ENCODE measurements at places on chromosomes 11 and 22.

GRCh38 chr11:20729597-20730105 lies 60.3 kb downstream of the NELL1 start:
- no peak for DNase-seq

DNA sequence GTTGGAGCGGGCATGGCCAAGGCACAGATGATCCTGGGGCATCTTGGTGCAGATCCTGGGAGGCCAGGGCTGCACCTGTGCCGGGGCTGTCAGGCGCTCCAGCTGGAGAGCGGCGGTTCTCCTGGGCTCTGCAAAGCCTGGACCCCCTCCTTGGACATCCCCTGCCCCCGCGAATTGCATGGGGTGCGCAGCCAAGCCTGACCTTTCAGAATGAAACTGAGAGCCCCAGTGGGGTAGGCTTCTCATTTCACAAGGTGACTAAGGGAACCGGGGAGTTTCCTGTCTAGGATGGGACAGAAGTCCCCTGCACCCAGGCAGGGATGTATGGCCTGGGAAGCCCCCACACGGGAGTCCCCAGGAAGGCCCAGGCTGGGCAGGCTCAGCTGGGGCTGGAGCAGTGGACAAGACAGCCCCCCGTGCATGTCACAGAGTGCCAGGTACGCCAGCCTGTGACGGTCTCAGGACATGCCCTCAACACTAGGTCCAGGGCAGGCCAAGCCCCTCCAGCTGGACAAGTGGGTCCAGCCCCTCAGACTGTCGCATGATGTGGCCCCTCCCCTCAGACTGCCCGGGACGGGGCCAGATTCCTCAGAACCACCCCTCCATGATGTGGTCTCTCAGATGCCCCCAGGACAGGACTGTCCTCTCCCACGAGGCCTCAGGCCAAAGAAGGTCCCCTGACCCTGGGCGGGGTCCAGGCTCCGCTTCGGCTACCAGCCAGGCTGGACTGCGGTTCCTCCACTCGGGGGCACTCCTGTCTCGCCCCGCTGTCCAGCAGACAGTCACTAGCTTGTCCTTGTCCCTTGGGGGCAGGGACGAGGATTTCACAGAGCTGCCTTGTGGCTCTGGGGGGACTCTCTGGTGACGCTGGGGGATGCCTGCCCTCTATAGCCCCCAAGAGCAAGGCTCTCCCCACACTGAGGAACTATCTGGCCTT lies 2.3 kb downstream of the LSP1 start:
- DNase-seq, result no peak

DNA sequence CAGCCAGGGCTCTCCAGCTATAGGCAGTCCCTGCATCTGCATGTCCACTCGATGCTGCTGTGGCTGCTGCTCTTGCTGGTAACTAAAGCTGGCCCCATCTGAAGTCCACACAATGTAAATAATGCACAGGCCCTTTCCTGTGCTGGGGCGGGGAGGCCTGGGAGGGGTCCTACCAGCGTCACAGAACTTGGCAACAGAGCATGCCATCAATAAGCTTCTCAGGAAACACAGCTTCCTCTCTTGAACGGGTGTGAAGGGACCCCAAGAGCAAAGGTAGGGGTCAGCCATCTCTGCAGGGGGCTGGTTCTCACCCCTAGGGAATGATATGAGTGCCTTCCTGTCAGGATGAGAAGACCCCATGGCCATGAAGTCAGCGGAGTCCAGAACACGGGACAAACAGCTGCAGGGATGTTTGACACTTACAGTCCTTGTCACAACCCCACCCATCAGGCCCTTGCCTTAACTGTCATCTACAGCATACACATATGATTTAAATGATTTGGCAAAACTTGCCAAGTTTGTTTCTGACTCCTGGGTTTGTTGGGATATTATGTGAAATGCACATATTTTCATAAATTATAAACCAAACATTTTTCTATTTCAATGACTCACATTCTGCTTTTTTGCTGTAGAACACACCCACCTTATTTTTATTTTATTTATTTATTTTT lies 39.1 kb upstream of the LYVE1 start:
- no peak for DNase-seq

DNA sequence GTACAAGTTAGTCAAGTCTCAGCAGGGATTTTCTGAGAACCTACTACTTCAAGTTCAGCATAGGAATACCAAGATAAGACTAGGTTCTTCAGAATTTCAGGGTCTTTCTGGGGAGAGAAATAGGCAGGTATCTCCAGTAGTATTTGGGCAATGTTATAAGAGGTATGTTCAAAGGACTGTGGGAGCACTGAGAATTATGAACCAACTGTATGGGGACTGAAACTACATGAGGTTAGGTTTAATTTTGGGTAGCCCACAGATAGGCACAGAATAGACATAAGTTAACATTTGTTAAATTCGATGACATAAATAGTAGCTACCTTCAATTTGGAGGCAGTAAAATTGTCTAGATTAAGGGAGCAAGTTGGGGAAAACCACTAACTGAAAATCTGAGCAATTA lies 9.2 kb upstream of the GAB2 start:
- no peak for DNase-seq

- no peak for DNase-seq
These were observed 49.7 kb downstream of the RBFOX2 start for GRCh38 chr22:35978889-35979288.

DNA sequence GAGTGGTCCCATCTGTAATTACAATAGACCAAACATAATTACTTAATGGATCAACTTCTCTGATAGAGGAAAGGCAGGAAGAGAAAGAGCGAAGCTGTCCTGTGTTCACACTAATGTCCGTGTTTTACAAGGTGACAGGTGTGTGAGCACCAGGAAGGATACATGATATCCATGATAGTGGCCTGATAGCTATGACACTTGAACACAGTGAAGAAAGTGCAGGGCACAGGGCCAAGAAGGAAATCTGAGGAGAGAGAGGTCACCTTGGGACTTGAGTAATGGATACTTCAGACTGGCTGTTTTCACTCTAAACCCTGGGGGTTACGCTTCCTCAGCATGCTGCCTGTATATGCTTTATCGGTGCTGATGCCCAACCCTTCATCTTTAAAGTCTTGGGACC lies 29.4 kb downstream of the TUB start:
- DNase-seq, result no peak

DNA sequence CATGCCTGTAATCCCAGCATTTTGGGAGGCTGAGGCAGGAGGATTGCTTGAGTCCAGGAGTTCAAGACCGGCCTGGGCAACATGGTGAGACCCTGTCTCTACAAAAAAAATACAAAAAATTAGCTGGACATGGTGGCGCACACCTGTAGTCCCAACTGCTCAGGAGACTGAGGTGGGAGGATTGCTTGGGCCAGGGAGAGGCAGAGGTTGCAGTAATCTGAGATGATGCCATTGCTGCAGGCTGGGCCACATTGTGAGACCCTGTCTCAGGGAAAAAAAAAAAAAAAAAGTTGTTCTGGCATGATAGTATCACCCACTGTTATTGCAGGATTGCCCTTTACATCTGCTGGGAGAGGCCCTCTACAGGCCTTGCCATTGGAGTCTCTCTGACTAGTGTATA lies 18.4 kb downstream of the ATXN10 start:
- DNase-seq, result no peak

GRCh38 chr11:92035488-92035887 lies 189.1 kb upstream of the FAT3 start:
- no peak for DNase-seq

DNA sequence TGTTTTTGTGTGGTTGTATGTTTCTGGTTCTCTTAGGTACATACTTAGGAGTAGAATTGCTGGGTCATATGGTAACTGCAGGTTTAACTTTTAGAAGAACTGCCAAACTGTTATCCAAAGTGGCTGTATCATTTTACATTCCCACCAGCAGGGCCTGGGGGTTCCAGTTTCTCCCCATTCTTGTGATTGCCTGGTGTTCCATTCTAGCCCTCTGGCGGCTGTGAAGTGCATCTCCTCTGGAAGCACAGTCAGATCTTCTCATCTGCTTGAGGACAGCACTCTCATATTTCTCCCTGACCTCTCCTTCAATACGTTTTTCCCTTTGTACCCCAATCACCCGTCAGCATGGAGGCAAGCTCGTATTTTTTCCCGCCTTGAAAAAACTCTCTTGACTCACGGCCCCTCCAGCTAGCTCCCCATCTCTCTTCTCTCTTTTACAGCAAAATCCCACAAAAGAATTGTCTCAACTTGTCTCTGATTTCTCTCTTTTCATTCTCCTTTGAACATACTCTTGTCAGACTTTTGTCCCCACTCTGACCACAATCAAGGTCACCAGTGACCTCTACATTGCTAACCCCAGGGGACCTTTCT lies 56.8 kb upstream of the THY1 start:
- no peak for DNase-seq

GRCh38 chr11:19995145-19995544 lies 165.1 kb downstream of the DBX1 start:
- DNase-seq, result no peak

- no peak for DNase-seq
These were observed 142.3 kb downstream of the RBFOX2 start for GRCh38 chr22:35886309-35886708.

- no peak for DNase-seq
These were observed 70.2 kb upstream of the PPP6R3 start for GRCh38 chr11:68390315-68390714.

DNA sequence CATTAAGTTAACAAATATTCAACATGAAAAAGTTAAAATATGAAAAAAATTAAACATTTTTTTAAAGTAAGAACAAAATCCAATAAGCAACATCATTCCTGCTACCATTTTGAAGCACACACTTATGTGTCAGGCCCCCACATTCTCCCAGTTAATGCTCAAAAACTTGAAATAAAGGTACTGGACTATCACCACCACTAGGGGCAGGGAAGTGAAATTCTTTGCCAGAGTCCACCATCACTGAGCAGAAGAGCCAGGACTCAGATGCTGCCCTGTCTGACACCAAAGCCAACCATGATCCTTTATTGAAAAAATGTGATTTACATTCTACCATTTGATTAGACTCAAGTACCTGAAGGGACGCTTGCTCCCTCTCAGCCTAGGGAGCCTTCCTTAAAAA lies 39.1 kb downstream of the PITPNB start:
- no peak for DNase-seq

- DNase-seq, result no peak
These were observed 51.2 kb upstream of the ARHGAP20 start for GRCh38 chr11:110763249-110764011.

- no peak for DNase-seq
These were observed 1.3 kb upstream of the DKK3 start for GRCh38 chr11:12009617-12010321.

DNA sequence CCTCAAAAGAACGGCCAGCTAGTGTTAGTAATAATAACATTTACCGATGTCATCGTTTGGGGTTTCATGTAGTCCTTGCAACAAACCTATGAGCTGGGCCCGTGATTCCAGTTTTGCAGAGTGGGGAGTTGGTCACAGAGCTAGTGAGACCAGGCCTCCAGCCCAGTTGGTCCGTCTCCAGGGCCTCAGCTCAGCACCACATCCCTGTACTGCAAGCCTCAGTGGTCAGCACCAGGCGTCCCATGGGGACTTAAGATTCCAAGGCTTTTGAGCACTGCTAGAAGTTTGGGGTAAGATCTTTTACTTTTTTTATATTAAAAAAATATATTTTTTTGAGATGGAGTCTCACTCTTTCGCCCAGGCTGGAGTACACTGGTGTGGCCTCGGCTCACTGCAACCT lies 1.1 kb upstream of the TSGA10IP start:
- DNase-seq, result no peak

- DNase-seq, result no peak
These were observed 176.2 kb downstream of the BUD13 start for GRCh38 chr11:116596346-116597260.

GRCh38 chr11:77020734-77021133 lies 13.5 kb upstream of the B3GNT6 start:
- DNase-seq, result no peak

GRCh38 chr11:92396133-92396532 lies 171.5 kb downstream of the FAT3 start:
- DNase-seq, result no peak

- DNase-seq, result no peak
These were observed 20.8 kb upstream of the TUB start for GRCh38 chr11:8060146-8060719.

DNA sequence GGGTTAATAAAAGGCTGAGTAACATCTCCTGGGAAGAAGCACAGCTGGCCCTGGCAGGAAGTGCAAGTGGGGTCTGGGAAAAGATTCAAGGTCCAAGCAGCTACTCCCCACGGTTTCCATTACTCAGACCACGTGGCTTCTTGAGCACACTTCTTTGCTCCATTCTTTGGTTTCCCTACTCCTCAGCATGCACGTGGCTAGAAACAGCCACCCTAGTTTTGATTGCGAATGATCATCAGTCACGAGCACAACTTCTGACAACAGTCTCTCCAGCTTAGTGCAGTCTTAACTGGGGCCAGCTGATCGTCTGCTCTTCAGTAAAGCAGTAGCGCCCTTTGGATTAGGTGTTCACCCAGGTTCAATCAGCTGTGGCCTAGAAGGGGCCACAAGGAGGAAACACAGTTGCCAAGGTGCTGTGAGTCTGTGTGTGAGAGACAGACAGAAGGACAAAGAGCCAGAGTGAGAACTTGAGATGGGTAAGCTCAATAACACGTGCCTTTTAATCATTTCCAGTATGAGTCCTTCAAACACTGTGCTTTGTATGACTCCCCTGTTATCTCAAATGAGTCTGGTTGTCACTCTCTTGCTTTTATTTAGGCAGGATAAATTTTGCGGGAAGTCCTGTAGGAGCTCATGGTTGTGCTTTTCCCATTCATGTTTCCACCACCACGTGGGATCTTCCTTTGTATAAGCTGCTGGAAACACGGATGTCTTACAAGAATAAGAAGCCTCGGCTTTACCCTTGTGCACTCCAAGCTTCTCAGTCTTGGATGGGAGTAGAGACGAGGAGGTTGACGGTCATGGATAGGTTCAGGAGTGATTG lies 901 bp upstream of the PARVA start:
- no peak for DNase-seq

DNA sequence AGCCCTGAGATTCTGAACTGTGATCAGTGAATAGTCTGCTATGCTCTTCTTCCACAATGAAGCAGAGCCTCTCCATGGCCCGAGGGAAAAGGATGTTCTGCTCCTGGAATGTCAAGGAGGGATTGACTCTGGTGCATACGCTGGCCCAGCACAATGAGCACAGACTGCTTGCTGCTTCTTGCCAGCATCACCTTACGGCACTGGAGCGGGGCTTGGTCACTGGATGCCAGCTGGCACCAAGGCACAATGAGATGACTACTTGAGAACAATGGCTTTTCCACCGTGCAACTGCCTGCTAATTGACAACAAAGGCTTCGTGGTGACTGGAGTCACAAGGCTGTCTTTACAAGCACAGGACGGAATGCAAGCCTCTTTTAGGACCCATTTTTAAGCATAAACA lies 139.2 kb downstream of the DSCAML1 start:
- no peak for DNase-seq

GRCh38 chr11:67576735-67577475 lies 6.7 kb upstream of the GSTP1 start:
- no peak for DNase-seq

GRCh38 chr11:120235024-120235628 lies 4.8 kb upstream of the POU2F3 start:
- peak; percentile 32 for DNase-seq

DNA sequence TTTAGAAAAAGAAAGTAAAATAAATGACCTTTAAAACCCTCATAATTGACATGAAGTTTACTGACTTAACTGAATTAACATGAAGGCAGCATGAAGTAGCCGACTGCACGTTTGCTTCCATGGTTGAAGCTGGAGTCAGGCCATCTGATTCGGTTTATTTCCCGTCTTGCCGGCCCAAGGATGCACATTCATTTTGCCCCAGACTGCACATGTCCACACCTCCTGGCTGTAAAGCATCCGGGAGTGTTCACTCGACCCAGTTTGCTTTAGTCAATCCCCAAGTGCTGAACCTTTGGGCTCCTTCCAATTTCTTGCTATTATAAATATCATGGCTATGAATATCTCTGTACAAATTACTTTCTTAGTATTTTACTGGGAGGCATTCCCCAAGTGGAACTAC lies 17.7 kb upstream of the TUB start:
- DNase-seq, result no peak

Measured in activated CD4-positive, alpha-beta T cell treated with anti-CD3 and anti-CD28 coated beads for 1 hour (primary cell).